Karpas-422 (cell line): ENCODE measurements at places on chromosomes 7 and 10. TPM values are rescaled to one million over a fixed set of nuclear protein-coding genes. Genes with fewer than 3 reads are reported as not detected.

Gene CALCR
- total RNA-seq = not detected in 2 replicates

Gene EPDR1
- 0.34 and 0.90 TPM in 2 replicates for total RNA-seq

Gene NXPH1
- total RNA-seq = not detected in 2 replicates

Gene NUDT13
- 1.3 and 2.7 TPM in 2 replicates for total RNA-seq

Gene PMPCB
- 74.6 and 117 TPM in 2 replicates for total RNA-seq

Gene KNDC1
- total RNA-seq = not detected in 2 replicates

Gene TDRD1
- total RNA-seq = not detected in 2 replicates

Gene ZNF467
- 0.71 TPM in 1 of 2 replicates, not detected in the other for total RNA-seq

Gene RNF148
- total RNA-seq = not detected in 2 replicates

Gene RBM20
- total RNA-seq = not detected in 2 replicates

Gene LIPK
- not detected in 2 replicates for total RNA-seq

Gene PDE6C
- not detected in 2 replicates for total RNA-seq

Gene SLC16A12
- not detected in 2 replicates for total RNA-seq

Gene CALML5
- total RNA-seq = not detected in 2 replicates

Gene DMBT1
- not detected in 2 replicates for total RNA-seq

Gene RASA4B
- total RNA-seq = 2.4 and 5.6 TPM in 2 replicates

Gene ELOVL3
- not detected in 2 replicates for total RNA-seq

Gene HMX3
- not detected in 2 replicates for total RNA-seq

Gene ANKRD7
- 1.7 and 2.8 TPM in 2 replicates for total RNA-seq

Gene DNAH11
- 0.04 TPM in 1 of 2 replicates, not detected in the other for total RNA-seq

Gene MAGI2
- total RNA-seq = 0.40 and 0.93 TPM in 2 replicates

Gene ATG9B
- total RNA-seq = 0.78 and 1.6 TPM in 2 replicates

Gene WEE2
- total RNA-seq = 0.04 TPM in 1 of 2 replicates, not detected in the other

Gene NACAD
- 0.04 TPM in 1 of 2 replicates, not detected in the other for total RNA-seq

Gene HECTD2
- total RNA-seq = 0.14 and 0.22 TPM in 2 replicates

Gene FXYD4
- not detected in 2 replicates for total RNA-seq

Gene NT5C3A
- 27.1 and 48.7 TPM in 2 replicates for total RNA-seq

Gene ARHGEF35
- 0.30 and 0.36 TPM in 2 replicates for total RNA-seq

Gene SLC26A4
- 0.04 and 0.19 TPM in 2 replicates for total RNA-seq

Gene ZP3
- not detected in 2 replicates for total RNA-seq

Gene KAZALD1
- 21.5 and 50.1 TPM in 2 replicates for total RNA-seq

Gene MRLN
- total RNA-seq = 0.25 TPM in 1 of 2 replicates, not detected in the other
